ENCODE measurements at places on chromosomes 6 and 20.

GRCh38 chr20:2521369-2522305 is 12.9 kb upstream of the ZNF343 start:
- peak; percentile 58 for DNase-seq

GRCh38 chr20:63884506-63885263 is 10.2 kb upstream of the DNAJC5 start:
- no peak for DNase-seq

- no peak for DNase-seq
Measured at GRCh38 chr6:125138083-125138482, 15.5 kb upstream of the TPD52L1 start.

GRCh38 chr6:2035046-2035445 is 210.4 kb downstream of the GMDS start:
- DNase-seq = no peak

- DNase-seq = no peak
Measured at GRCh38 chr20:25576783-25577530, 8.4 kb downstream of the NINL start.

- no peak for DNase-seq
Measured at GRCh38 chr6:52551483-52552277, 25.2 kb downstream of the TRAM2 start.

- DNase-seq = no peak
Measured at GRCh38 chr20:36866681-36867495, 9.1 kb upstream of the TLDC2 start.

DNA sequence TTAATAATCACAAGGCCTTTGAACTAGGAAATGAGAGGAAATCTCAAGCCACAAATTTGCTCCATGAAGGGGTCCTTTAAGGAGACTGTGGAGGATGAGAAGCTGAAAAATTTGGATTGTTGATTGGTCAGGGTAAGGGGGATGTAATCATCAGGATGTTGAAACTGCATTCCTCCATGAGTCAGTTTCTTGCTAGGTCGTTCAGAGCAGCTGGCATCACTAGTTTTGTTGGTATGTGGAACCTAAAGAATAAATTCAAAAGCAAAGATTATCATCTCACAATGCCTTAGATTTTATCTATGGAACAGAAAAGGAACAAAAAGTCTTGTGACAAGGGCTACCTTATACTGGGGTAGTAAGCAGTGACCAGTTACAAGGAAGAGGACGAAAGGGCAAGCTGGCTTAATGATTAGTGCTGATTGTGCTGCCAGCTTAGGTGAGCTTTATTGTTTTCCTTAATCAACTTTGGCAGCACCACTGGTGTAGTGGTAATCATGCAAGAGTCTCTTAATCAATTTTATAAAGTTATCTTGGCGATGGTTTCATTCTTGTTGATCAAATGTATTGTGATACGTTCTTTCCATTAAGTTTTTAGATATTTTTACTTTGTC is 36.6 kb downstream of the CRISP2 start:
- DNase-seq = no peak

DNA sequence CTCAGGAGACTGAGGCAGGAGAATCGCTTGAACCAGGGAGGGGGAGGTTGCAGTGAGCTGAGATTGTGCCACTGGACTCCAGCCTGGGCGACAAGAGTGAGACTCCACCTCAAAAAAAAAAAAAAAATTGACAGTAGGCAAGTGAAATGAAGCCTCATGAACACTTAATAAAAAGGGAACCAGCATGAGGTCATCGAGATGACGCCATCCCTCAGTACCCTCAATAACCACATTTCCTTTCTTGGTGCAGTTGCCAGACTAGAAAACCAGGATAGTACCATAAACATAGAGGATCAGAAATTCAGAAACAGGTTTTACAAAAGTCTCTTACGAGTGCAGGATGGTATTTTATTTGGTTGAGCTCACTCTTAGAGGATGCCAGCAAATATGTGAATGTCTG is 584.1 kb downstream of the MAFB start:
- no peak for DNase-seq

DNA sequence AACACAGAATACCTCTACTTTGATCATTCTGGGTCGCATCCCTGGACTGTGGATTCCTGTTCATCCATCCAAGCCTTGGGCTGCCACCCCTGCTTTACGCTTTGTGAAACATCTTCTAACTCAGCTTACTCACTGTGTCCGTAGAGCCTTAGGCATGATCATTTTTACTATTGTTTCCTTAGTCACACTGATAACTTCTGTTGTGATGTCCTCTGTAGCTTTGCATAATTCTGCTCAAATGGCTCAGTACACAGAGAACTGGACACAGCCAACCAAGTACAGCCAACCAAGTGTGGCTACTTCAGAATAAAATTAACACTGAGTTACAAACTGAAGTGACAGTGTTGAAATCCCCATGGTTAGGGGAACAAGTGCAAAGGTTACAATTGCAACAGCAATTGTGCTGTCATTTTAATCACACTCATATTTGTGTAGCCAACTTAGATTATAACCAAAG is 8.6 kb upstream of the FKBP1A start:
- DNase-seq = no peak

GRCh38 chr6:163738725-163739407 is 324.3 kb downstream of the QKI start:
- no peak for DNase-seq

DNA sequence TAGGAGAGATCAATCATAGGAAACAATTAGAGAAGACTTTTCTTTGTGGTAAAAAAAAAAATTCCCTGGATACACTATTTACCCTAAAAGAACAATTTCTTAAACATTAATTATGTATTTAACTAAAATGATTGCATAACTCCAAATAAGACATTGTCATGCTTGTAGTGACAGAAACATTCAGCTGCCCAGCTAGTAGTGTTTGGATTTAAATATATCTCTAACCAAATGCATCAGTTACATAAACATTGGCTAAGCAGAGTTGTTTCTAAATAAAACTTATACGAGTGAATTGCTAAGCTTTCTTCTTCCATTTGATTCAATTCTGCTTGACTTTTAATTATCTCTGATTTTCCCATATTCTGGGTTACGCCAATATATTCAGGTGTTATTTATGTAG is 23.7 kb downstream of the MLIP start:
- no peak for DNase-seq

GRCh38 chr6:133559926-133560325 is 318.8 kb downstream of the EYA4 start:
- DNase-seq = no peak

- no peak for DNase-seq
Measured at GRCh38 chr6:120147071-120147871, 797.7 kb upstream of the MAN1A1 start.

DNA sequence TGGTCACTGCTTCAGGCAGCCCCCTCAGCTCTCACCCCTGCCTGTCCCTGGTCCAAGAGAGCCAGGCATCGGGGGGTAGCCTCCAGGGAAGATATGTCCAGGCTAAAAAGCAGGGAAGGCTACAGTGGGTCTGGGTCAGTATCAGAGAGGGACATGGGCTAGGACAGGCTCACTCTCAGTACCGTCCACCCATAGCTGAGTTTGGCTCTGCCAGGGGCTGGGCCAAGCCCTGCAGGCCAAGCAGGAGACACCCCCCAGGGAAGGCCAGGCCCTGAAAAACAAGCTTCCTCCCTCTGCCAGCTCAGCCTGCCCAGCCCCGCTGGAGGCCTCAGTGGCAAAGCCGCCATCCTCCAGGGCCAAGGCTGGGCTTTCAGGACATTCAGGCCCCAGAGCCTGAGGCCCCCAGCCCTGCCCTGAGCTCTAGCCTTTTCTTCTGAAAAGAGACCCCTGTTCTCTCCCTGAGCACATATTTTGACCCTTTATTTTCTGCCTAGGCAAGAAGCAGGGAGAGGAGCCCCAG is 28.6 kb upstream of the TGM2 start:
- no peak for DNase-seq

GRCh38 chr6:135161411-135162395 is 19.4 kb upstream of the MYB start:
- no peak for DNase-seq

DNA sequence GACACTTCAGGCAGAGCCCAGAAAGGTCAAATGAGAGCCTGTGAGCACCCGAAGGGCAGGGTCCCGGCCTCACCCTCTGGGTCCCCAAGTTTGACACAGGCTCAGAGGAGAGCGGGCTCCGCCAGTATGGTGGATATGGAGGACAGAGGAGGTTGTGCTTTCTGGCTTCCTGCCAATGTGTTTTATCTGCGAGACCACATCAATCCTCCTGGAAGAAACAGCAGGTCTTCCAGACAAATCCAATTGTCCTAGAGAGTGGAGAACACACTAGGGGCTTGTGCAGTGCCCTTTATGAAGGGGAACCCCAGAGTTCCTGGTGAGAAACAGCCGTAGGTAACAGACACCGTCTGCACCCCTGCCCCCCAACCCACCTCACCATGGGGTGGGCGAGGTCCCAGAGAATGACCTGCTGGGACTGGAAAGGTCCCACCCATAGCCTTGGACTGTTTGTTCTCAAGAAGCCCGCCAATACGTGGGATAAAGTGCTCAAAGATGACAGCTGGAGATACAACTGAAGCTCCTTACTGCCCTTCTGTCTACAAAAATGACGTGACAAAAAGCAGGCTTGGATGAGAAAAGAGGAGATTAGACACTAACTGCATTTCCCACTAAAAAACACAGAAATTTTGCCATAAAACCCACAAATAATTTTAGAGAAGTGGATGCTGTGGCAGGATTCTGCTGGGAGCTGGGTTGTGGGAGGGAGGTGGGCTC is 23.9 kb upstream of the SSTR4 start:
- no peak for DNase-seq

DNA sequence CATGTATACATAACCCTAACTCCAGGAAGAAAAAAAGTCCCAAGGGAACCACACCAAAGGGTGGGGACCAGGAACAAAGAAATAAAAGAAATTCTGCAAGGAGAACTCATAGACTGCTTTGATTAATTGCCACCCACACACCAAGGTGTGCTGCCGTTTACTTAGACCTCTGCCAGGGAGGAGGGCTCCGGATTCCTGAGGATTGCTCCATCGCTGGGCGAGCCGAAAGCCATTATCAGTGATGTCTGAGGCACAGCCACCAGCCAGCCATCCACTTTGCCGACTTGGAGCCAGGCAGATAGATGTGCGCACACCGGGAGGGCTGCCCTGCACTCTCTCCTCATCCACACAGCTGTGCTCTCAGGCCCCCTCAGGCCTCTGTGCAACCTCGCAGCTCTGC is 272.7 kb upstream of the FOXQ1 start:
- no peak for DNase-seq

- no peak for DNase-seq
Measured at GRCh38 chr6:22826961-22827360, 257.6 kb downstream of the HDGFL1 start.

DNA sequence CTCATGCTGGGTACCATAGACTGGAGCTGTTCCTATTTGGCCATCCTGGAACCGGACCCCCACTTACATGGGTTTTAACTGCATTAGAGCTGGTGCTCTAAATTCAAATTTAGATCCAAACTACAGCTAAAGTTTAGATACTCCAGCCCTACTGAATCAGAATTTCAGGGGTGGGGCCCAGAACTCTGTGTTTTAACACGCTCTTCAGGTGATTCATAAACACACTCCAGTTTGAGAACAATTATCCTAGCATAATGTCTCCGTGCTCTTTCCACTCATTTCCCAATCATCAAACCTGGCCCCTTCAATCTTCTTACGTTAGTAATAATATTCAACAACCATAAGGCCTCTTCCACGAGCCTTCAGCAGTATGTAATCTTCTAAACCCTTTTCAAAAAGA is 15.3 kb downstream of the TRPC4AP start:
- DNase-seq = no peak

GRCh38 chr20:64101731-64102621 is 5.4 kb downstream of the NPBWR2 start:
- peak; percentile 69 for DNase-seq

- no peak for DNase-seq
Measured at GRCh38 chr20:24363031-24363430, 106.4 kb upstream of the SYNDIG1 start.

GRCh38 chr6:73742433-73742832 is 46.4 kb downstream of the CD109 start:
- DNase-seq = no peak

DNA sequence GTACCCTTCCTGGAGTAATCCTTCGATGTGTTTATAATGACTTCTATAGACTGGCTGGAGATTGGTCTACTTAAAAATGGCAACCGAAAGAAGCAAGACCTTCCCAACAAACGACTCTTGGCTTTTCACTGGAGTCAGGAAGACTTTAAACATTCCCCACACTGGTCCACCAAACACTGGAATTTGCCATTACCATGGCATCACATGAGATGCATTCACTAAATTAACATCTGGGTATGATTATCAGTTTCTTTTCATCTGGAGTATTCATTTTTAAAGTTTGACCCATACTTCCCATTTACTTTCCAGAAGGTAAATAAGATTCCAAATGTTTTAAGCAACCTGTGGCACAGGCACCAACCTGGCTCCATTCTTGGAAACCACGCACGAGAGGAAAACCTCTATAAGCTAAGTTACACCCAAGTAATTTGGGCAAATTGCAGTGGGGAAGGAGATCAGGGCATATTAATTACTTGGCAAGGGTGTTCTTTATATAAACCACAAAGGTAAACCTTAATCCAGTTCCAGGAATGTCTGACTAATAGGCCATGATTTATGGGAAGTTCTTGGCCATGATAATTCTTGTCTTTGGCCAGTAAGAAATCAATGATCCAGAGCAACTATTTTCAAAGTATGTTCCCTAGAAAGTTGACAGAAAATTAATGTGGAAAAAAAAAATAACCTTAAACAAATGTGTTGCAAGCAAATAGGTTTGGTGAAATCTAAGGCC is 190.0 kb upstream of the COL21A1 start:
- no peak for DNase-seq

Data from stimulated activated CD4-positive, alpha-beta T cell treated with anti-CD3 and anti-CD28 coated beads, Interleukin-4, amount 100 ng/mL, for 24 hours (primary cell).